ENCODE measurements at places on chromosomes 13 and 19.

- DNase-seq = no peak
Observed at GRCh38 chr13:60327511-60327910, 69.5 kb upstream of the TDRD3 start.

DNA sequence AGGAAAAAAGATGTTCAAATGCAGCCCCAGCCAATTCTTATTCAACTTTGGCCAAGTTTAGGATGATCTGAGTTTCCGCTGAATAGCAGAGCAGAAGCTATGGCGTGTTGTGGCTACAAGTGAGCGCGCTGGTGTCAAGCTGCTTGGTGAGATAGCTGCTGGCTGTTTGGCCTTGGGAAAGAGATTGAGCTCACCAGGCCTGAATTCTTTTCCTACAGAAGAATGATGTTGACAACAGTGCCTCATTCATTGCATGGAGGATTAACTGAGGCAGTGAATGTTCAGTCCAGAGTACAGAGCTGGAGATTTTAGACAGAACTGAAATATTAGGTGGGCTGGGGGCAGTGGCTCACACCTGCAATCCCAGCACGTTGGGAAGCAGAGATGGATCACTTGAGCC, 31.5 kb upstream of the MAP3K10 start:
- DNase-seq = no peak

GRCh38 chr19:35085947-35086346, 29.7 kb upstream of the FXYD3 start:
- no peak for DNase-seq

GRCh38 chr13:74651121-74651520, 516.9 kb upstream of the KLF12 start:
- DNase-seq = no peak

GRCh38 chr13:43977911-43978310, 98.2 kb downstream of the LACC1 start:
- DNase-seq = no peak

- no peak for DNase-seq
Observed at GRCh38 chr13:24085662-24086061, 74.9 kb upstream of the SPATA13 start.

DNA sequence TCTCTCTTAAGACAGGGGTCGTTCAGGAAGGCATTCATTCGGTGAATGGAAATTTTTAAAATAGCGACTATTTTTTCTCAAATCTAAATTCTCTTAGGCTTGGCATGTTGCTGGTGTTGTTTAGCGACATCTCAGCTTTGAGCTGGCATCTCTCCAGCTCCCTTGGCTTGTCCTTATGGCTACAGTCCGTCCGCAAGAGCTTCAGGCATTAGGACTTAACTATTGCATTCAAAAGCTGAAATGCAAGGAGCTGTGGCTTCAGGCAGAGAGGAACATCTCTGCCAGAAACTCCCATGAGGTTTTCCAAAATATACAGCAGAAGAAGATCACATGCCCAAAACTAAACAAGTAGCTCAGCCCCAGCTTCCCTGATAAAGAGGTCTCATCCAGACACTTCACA, 578.5 kb downstream of the EFNB2 start:
- no peak for DNase-seq

DNA sequence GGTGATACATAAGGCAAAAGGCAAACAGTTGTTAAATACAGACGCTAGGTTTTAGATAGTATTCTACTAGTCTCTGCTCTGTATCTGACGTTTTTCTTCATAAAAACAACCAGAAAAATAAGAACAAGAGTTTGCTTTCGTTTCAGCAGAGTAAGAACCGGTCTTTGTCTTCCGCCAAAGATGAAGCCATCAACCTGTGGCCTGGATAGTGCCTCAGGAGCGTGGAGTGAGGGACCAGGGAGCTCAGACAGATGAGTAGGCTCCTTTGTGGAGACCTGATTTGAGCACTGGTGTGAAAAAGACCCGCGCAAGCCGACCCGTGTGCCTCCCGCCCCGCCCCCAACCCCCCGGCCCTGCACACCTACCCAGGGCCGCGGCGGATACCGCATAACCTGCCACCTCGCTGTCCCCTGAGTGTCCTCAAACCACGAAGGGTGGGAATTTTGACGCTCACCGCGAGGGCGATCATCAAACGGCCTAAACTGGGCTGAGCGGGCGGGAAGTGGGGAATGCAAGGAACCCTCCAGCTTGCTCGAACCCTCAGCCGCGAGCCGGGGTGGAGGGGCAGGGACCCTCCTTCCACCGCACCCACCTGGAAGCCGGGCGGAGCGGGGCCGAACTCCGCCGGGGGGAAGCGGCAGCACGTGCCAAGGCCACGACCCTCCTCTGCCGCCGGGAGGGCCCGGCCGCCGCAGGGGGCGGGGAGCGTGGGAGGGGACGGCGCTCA, 866 bp upstream of the LMO7 start:
- peak; percentile 7 for DNase-seq

DNA sequence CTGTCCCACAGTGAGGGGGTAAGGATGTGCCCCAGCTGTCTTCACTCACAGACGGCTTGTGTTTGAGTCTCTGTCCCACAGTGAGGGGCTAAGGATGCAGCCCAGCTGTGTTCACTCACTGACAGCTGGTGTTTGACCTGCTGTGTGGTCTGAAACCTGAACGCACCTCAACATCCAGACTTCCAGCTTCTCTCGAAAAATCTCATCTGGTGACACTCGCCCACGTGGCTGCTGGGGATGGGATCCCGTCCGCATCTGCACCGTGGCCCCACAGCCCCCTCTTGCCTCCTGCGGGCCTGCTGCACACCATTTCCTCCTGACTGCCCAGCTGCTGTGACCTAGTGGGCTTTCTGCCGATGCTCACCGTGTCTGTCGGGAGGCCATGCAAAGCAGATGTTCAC, 27.3 kb downstream of the CHAF1A start:
- DNase-seq = no peak

DNA sequence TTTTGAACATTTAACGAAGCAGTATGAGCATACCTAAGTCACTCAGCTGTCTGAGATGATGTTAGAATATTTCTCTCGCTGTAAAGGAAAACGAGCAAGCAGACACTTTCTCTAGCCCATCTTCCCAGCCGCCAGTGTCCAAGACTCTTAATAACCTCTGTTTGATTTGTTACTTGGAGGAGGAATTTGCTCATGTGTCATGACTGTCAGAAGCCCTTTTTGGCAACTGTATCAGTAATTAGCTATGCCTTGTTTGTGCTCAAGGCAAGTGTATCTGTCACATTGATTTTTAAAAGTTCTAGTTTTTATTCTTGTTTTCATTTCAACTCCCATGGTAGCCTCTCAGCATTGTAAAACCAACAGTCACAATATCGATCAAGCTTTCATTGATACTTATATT, 828.4 kb upstream of the SLC10A2 start:
- no peak for DNase-seq
